ENCODE measurements at places on chromosomes 7 and 10. TPM values are rescaled to one million over a fixed set of nuclear protein-coding genes. Genes with fewer than 3 reads are reported as not detected.

GRCh38 chr10:1320739-1321320 is 264.6 kb downstream of the WDR37 start:
- no peak for DNase-seq

TWIST1 gene
- total RNA-seq = 31.2 TPM

- DNase-seq = peak; percentile 94
Observed at GRCh38 chr10:59674215-59674836, 35.3 kb downstream of the SLC16A9 start.

GRCh38 chr10:122640921-122641320 is 58.7 kb downstream of the C10orf120 start:
- DNase-seq = no peak

DNA sequence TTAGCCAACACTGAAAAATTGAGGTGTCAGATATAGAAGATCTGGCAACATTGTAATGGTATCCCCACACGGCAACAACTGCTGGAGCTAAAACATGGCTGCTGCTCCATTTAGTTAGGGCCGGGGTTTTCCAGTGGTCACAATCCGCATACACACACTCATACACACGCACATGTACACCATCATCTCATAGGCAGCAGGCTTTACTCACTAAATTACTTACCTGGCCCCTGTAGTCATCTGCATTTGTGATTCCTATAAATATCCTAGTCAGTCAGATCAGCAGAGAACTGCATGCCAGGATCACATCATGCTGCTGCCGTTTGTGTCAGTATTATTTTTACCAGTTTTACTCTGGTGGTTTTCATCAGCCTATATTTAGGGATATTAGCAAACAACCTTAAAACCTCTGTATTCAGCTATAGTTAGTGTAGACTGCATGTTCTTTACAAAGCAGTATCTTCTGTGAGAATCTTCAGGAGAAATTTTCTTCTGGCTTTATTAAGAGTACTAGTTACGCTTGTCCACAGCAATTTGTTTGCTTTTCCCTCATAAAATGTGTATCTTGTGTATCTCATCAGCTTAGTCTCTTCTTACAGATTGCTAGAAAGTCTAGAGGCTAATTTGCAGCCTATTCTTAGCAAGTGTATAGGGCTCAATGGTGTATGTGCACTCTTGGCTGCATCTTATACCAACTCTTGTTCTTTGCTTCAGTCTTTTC is 38.3 kb upstream of the PTPN12 start:
- no peak for DNase-seq

- no peak for DNase-seq
Observed at GRCh38 chr7:136245327-136246004, 268.3 kb upstream of the MTPN start.

EGFR gene
- total RNA-seq = 36.0 TPM

GRCh38 chr7:147400221-147400689 is 1190.3 kb upstream of the C7orf33 start:
- peak; percentile 72 for DNase-seq

DNA sequence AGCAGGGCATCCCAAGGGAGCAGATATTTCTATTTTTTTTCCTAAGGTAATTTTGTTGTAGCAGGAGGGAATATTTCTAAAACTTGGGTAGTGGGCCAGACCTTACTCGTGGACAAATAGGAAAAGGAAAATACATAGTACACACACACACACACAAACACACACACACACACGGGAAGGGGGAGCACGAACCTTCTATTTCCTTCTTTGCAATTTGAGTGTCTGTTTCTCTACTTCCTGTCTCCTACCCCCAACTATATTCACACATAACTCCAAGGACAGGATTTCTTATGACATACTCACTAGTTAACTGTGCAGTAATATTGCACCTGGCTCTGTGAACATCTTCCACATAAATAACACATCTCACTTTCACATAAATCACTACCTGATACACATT is 4.4 kb downstream of the LDB1 start:
- no peak for DNase-seq

- no peak for DNase-seq
Observed at GRCh38 chr10:95397747-95398146, 106.9 kb upstream of the PDLIM1 start.

DNA sequence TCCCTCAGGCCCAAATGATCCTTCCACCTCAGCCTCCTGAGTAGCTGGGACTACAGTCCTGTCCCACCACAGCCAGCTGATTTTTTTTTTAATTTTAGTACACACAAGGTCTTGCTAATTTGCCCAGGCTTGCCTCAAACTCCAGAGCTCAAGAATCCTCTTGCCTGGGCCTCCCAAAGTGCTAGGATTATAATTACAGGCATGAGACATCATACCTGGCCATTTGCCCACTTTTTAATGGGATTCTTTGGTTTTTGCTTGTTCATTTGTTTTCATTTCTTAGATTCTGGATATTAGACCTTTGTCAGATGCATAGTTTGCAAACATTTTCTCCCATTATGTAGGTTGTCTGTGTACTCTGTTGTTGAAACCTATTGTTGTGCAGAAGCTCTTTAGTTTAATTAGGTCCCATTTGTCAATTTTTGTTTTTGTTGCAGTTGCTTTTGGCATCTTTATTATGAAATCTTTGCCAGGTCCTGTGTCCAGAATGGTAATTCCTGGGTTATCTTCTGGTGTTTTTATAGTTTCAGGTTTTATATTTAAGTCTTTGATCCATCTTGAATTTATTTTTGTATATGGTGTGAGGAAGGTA is 95.2 kb downstream of the GLCCI1 start:
- DNase-seq = peak; percentile 59

- DNase-seq = no peak
Observed at GRCh38 chr10:44995914-44996669, 4.6 kb upstream of the ZNF22 start.

DNA sequence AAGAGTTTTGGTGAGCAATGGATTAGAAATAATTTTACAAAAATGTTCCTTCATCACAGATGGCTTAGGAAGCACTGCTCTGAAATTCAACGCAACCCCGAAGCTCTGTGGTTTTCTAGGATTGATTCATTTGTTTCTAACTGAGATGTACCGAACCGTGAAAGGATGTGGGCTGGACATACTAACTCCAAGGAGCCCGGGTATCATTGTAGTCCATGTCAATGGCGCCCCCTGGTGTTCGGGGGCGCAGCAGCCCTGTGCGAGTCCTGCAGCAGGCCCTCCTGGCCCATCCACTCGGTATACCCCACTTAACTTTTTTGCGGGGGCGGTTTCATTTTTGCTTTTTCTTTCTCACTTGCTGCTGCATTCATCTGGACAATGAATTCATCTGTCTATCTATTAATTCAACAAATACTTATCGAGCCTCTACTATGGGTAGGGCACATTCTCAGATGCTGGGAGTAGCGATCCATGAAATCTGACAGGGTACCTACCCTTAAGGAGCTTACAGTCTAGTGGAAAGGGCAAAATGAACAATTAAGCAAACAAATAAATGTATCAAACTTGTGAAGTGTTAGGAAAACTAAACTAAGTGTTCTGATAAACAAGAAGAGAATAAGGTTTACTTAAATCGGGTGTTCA is 25.2 kb upstream of the ITPRID1 start:
- peak; percentile 78 for DNase-seq

ETV1 gene
- total RNA-seq = 26.4 TPM

DNA sequence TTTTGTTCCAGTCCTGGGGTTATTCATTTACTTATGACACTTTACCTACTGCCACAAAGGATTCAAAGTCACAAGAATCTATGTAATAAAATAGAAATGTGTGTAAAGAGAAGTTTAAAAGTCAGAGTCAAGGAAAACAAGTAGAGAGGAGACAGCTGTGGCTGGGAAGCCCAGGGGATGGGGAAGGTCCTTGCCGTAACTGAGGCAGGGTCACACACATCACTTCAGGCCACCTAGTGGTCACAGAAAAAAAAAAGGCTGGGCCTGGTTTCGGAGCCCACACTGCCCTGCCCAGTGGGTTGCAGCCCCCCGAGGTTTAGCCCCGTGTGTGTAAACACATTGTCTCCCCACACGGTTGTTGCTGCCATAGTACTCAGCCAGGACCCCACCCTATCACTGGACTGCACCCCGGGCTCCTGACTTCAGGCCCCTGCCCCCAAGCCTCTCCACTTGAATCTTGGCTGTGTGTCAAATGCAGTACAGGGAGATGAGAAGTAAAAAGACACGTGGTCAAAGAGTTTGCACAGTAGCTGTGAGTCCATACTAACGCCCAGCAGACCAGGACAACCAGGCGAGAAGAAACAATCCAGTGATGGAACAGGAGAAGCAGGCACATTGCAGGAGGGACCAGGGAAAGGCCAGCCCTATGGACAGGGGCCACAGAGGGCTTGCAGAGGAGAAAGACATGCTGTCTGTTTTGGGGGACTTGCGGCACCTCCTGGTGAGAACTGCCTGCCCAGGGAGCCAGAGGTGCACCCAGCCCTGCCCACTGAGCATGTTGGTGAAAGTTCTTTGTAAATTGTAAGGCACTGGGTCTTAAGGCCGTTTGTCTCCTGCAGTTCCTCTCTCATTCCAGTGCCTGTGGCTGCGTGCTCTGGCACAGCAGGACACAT is 91.4 kb upstream of the MACROH2A2 start:
- peak; percentile 19 for DNase-seq

DNA sequence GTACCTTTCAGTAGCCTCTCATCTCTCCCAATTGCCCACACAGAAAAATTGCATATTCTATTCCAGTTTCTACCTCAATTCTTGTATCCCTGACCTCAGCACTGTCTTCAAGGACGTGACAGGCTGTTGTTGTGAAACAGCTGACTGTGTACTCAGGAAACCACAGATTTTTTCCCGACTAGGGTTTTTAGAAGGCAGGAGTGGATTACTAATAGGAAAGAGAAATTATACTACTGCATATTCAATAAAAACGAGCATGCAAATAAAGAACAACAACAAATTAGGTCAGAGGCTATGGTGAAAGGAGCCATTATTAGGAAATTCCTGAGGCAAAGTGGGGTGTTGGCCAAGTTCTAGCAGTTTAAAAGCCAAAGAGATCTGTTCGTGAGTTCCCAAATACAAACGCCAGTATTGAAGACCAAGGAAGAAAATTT is 93.4 kb downstream of the DOCK4 start:
- DNase-seq = peak; percentile 42

- no peak for DNase-seq
Observed at GRCh38 chr7:81416659-81417058, 353.2 kb downstream of the HGF start.

DNA sequence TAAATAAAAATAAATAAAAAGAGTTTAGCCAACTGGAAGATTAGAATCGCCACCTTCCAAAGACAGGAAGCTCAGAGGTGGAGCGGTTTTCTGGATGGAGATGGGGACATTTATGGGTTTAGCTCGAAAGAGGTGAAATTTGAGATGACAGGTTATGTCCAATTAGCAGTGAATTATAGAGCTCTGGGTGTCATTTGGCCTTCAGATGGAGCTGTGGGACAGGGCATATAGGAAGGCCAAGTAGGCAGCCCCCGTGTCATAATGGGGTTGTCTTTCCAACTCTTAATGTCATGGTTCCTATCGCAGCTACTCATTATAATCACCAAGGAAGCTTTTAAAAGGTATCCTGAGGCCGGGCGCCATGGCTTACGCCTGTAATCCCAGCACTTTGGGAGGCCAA is 21.0 kb upstream of the EEPD1 start:
- no peak for DNase-seq

SKIDA1 gene
- 0.51 TPM for total RNA-seq

C10orf62 gene
- total RNA-seq = not detected

DNA sequence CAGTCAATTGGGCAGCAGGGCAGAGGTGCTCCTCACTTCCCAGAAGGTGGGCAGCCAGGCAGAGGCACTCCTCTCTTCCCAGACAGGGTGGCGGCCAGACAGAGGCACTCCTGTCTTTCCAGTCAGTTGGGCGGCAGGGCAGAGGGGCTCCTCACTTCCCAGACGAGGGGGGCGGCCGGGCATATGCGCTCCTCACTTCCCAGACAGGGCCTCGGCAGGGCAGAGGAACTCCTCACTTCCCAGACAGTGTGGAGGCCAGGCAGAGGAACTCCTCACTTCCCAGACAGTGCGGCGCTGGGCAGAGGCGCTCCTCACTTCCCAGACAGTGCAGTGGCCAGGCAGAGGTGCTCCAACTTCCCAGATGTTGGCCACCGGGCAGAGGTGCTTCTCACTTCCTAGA is 33.4 kb upstream of the SEC61G start:
- no peak for DNase-seq

DNA sequence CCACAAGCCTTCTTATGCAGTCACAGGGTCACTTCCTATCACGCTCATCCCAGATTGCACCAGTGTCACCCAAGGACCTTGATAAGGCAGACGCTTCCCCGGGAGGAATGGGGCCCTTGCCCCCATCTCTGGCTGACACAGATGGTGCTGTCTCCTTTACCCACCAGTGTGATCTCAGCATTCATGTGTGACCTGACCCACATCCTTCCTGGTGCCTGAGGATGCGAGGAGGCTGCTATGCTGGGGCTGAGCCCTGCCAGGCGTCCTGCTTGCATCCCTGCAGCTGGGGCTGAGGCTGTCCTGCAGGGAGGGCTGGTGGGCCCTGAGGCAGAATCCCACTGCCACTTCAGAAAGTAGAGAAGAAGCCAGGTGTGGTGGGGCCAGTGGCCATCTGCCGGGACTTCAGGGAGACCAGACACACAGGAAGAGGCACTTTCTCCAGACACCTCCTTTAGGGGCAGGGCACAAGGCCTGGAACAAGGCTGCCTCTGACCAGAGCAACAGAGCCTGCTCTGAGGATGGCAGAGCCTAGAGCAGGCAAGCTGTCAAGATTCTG is 35.3 kb downstream of the RASGEF1A start:
- DNase-seq = no peak

GIMAP8 gene
- under 0.01 TPM for total RNA-seq

ENTPD1 gene
- 3.3 TPM for total RNA-seq

DNA sequence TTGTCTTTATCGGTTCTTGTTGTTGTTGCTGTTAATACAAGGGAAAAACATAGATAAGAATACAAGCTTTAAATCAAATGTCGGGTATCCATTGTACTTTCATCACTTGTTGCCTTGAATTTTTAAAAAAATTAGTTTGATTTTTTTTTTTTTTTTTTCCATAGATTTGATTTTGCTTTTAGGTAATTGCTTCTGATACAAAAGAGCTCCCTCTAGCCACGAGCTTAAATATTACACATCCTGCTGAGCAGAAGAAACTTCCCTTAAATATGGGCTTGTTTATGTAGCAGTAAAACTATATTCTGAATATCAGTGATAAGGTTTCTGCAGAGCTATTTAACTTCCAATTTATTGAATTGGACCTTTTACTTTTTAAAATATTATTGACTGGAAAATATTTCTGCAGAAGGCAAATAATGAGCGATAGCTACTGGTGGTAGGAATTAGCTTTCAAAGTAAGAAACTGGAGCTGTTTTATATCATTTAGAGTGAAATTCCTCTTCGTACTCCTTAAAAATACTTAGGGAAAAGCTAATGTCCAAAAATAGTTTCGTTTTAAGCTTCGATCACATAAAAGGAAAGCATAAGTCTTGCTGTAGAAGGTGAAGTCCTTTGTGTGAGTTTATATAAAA is 216.9 kb downstream of the POLR1F start:
- DNase-seq = peak; percentile 65

All from fibroblast of lung (primary cell).